ENCODE measurements at places on chromosomes 12 and 14.

DNA sequence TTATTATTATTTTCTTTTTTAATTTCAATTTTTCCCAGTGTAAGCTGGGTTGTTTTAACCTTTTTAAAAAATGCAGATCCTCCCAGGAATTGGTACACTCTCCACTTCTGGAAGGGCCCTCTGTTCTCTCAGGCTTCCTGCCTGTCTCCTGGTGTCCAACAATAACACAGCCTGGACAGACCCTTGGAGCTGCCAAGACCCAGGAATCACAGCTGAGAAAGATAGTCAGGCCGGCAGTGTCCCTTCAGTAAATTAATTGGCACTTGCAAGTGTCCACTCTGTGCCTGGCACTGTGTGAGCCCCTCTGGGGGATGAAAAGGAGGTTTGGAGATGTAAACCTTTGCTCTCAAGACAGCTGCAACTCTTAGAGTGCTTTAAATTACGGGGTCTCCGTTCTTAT lies 113.3 kb downstream of the SMOC1 start:
- no peak for DNase-seq

DNA sequence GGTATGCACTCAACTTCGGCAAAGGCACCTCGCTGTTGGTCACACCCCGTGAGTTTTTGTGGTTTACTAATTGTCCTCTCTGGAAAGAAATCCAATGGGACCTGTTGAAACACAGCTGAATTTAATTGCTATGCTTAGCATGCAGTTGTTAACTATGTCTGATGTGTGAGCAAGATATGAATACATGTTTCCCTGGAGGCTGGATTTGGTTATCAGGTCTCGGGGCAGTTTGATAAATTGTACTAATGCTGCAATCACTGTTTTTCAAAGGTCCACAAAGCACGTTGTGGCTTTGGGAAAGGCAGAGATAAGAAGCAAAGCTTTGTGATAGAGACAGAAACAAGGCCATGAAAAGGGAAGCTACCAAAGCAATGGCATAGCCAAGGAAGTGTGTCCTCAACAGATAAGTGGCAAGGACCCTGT lies 91.3 kb downstream of the DAD1 start:
- DNase-seq: no peak

DNA sequence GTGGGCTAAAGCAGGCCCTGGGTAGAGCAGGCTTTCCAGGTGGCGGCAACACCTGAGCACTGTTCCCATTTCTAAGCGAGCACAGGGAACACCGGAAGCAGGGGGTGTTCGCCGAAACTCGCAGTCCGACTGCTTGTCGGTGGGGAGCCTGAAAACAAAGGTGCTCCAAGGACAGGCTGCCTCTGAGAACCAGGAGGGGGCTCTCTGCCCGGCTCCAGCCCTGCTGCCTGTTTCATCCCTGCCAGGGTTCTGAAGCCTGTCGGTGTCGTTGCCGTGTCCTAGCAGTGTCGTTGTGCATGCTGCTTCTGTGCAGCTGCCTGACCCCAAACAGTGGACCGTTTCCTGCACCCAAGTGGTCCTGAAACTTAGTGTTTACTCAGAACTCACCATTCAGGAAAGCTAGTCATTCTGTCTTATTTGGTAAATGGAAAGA lies 21.8 kb downstream of the CCNK start:
- DNase-seq: no peak

DNA sequence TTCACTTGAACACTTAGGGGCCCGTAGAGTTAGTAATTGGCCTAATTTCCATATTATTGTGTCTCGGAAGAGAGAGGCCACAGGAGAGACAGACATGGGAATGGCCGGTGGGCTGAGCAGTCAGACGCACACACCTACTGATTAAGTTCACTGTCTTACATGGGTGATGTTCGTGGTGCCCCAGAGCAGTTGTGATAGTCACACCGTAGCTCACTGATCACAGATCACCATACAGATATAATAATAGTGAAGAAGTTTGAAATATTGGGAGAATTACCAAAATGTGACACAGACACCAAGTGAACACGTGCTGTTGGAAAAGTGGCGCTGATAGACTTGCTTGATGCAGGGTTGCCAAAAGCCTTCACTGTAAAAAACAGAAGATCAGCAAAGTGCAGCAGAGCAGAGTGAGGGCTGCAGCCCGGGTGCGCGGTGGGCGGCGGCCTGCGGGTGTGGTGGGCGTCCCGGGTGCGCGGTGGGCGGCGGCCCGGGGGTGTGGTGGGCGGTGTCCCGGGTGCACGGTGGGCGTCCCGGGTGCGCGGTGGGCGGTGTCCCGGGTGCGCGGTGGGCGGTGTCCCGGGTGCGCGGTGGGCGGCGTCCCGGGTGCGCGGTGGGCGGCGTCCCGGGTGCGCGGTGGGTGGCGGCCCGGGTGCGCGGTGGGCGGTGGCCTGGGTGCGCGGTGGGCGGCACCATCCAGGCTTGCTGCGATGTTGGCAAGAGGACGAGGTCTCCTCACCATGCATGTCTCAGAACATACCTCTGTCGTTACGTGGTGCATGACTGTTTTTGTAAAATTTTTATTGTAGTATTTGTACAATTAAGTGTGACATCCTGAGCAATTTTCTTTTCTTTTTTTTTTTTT lies 34.3 kb upstream of the TEX22 start:
- DNase-seq: no peak

GRCh38 chr14:76088326-76088725 lies 63.4 kb upstream of the GPATCH2L start:
- no peak for DNase-seq

DNA sequence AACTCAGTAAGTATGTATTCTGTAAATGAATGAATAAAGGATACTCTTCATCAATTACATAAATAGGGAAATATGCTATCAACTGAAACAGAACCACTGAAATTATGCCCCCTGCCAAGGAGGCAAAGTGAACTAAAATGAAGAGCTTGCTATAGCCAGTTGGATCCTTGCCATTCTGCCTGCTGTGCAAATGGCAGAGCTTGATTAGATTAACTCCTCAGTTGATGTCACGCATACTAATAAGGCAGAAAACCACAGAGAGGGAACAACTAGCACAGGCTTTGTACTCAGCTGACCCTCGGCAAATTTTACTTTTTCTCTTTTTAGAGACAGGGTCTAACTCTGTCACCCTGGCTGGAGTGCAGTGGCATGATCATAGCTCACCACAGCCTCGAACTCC lies 36.7 kb upstream of the FERMT2 start:
- DNase-seq: no peak

GRCh38 chr14:94051115-94051514 lies 25.0 kb downstream of the OTUB2 start:
- no peak for DNase-seq

DNA sequence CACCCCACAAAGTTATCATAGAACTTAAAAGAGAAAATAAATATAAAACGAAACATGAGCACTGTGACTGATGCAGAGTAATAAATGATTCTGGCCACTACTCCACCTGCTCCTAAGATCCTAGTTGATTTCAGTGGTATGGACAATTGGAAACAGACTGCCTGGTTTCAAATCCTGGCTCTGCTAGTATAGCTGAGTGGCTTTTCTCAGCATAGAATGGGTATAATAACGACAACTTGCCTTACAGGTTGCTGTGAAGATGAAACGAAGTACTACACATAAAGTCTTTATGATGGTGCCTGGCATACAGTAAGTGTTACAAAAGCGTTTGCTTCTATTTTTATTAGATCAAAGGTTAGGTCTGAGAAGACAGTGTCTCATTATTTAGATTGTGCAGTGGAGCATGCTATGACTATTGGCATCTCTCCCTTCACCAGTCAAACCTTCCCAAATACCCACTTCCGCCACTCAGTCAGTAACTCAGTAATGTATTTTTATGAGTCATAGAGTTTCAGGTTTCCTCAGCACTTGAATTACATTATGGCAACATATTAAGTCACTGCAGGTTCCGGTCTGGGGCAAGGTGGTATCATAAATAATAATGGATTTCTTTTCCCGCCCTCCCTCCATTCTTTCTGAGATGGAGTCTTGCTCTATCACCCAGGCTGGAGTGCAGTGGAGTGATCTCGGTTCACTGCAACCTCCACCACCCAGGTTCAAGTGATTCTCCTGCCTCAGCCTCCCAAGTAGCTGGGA lies 29.7 kb upstream of the NR2C1 start:
- peak; percentile 41 for DNase-seq

- no peak for DNase-seq
Observed at GRCh38 chr12:18400186-18400585, 138.9 kb downstream of the PIK3C2G start.

DNA sequence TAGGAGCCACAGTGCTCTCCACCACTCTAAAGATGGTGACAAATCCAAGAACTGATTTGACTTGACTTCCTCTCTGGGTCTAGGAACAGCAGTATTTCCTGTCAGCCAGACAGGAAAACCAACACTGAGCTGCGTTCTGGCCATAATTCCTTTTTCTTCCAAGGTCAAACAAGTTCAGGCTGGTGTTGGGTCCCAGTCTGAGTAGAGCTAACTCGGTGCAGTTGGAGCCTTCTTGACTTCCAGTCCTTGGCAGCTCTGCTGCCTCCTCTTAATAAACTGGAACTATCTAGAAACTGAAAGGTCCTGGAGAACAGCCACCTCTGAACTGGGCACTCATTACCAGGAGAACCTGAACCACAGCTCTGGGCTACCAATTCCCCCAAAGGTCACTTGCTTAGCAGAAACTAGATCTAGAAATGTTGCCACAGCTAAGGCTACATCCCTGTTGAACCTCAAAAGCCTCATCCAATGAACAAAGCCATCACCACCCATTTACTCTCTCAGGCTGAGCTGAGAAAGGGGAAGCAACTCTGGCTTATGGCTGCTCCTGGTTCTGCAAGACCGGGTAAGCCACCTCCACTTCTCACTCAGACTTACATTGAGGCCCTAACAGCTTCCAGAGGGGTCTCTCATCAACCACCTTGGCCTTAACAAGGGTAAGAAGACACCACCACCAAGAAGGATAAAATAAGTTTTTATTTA lies 27.7 kb downstream of the MAX start:
- no peak for DNase-seq

DNA sequence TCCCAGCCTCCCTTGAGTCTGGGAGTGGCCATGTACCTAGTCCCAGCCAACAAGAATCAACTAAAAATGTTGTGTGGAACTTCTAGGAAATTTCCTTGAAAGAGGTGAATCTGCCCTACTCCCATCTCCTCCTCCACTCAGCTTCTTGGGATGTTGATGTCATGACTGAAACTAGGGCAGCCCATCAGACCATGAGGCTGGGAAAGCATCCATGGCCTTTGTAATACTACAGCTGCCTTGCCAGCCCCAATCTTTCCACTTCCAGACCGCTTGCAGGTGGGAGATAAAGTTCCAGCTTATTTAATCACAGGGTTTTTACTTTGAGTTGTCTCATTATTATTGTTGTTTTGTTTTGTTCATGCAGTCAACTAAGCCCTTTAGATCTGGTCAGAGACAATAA lies 170.3 kb upstream of the LMNTD1 start:
- no peak for DNase-seq

- no peak for DNase-seq
Observed at GRCh38 chr12:71746974-71747611, 7.6 kb upstream of the RAB21 start.

- DNase-seq: no peak
Observed at GRCh38 chr12:59164991-59165718, 244.9 kb upstream of the LRIG3 start.

DNA sequence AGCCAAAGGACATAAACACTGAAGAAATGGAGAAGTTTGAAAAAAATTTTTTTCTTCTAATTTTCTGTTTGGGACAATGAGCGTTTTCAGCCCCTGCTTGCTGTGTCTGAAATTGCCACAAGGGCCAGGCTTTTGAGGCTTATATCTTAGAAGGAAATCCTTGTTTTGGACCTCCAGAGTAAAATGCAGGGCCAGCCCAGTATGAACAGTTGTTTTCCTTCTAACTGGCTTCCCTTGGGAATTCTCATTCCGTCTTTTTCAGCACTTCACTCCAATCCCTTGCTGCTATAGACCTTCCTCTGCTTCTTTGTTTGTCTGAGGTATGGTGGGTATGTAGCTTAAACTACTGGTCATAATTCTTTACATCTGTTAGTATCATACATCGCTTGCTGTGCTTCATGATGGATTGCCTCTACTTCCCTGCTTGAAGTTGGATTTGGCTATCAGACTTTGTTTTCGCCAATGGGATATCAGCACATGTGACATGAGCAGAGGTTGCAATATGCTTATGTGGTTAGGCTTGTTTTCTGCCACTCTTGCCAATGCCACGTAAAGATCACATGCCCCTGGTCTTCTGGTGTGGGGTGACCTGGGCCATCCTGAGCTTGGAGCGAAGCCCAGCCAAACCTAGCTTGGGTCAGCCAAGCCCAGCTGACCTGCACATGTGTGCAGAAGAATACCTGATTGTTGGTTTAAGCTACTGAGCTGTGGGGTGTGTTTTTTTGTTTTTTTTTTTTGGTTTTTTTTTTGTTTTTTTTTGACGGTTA lies 64.7 kb downstream of the AVPR1A start:
- no peak for DNase-seq

GRCh38 chr14:61894452-61895077 lies 132.3 kb downstream of the SNAPC1 start:
- peak; percentile 40 for DNase-seq

- no peak for DNase-seq
Observed at GRCh38 chr14:79077096-79077495, 906.9 kb downstream of the NRXN3 start.

GRCh38 chr12:99152337-99152736 lies 495.2 kb upstream of the GARIN6 start:
- no peak for DNase-seq

DNA sequence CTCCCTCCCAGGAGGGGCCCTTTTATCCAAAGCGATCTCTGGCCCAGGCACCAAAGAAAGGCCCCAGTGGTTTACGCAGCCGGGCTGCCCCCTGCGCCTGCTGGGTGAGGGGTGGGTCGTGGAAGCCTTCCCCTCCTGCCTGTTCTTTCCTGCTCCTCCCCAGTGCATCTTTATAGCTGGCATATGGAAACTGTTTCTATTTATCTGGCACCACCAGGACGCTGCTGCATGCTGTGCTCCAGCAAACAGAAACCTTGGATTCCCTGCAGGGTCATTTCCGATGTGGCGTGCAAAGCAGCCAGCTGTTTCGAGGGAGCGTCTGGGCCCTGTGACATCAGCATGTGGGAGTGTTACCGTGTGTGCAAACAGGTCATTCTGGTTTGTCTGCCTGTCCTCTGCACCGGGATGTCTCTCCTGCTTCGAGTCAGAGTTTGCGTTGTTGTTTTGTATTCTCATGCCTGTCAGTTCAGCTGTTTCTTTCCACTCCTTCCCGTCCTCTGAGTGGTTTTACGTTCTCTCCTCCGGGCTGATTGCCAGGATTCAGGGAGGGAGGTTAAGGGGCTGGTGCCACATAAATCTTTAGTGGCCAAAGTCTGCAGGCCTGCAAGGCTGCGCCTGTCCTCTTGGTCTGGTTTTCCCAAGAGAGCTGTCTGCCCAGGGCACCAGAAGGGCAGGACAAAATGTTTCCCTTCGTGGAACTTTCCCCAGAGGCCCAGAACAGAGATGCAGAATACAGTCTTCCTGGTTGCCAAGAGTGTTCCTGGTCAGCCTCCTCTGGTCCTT lies 24.6 kb downstream of the TPCN1 start:
- peak; percentile 39 for DNase-seq

DNA sequence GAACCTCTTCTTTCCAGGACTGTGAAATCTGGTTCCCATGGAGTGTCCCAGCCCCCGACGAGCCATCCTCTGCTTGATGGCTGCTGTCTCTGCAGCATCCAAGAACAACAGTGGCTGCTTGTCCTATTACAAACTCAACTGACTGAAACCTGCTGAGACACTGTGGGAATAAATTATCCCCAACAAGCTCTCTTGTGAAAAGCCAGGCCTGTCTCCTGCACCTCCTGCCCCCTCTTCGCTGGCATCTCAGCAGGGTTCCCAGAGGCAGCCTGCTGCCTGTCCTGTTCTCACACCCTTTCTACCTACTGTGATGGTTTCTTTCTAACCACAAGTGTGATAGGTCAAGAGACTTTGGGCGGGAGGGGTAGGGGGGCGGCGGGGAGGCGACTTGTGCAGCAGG lies 180.2 kb downstream of the TSPAN9 start:
- DNase-seq: peak; percentile 39

All from NCI-H187 (cell line).